ENCODE measurements at places on chromosomes 11 and 22. TPM values are rescaled to one million over a fixed set of nuclear protein-coding genes. Genes with fewer than 3 reads are reported as not detected.

GRCh38 chr11:70078781-70079616 lies 882 bp downstream of the ANO1 start:
- DNase-seq: peak; percentile 77

- peak; percentile 91 for DNase-seq
Measured at GRCh38 chr22:27686534-27686933, 115.0 kb downstream of the MN1 start.

- DNase-seq: no peak
Measured at GRCh38 chr11:4921796-4922195, 2.3 kb downstream of the OR51G1 start.

The MMP13 gene
- not detected for total RNA-seq

DNA sequence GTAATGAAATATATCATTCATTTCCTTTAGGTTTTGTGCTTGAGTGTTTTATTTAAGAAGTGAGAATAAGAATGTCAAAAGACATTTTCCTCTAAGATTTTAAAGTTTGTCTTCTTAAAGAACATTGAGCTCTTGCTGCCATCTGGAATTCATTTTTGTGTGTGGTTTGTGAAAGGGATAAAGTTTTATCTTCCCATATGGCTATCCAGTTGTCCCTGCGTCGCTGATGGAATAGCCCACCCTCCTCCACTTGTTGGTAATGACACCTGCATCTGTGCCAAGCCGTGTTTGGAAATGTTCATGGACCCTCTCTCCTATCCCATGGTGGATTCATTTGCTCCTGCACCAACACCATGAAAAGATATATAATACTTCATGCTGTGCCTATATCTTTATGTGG lies 901.5 kb downstream of the BRD1 start:
- DNase-seq: no peak

GRCh38 chr11:43943931-43944751 lies 1.7 kb downstream of the C11orf96 start:
- no peak for DNase-seq

- no peak for DNase-seq
Measured at GRCh38 chr11:50088231-50088630, 55.6 kb downstream of the OR4C45 start.

GRCh38 chr11:44605068-44605708 lies 39.7 kb downstream of the CD82 start:
- DNase-seq: no peak

DNA sequence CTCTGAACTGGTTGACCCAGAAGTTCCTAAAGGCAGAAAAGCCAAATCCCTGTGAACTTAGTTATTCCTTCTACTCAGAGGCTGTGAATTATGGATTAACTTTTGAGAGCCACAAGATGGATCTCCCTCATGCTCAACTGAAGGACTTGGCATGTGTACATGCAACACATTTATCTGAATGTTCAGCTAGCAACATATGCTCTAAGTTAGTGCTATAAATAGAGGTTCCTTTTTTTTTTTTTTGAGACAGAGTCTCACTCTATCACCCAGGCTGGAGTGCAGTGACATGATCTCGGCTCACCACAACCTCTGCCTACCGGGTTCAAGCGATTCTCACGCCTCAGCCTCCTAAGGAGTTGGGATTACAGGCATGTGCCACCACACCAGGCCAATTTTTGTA lies 40.1 kb downstream of the EIF4ENIF1 start:
- DNase-seq: no peak

DNA sequence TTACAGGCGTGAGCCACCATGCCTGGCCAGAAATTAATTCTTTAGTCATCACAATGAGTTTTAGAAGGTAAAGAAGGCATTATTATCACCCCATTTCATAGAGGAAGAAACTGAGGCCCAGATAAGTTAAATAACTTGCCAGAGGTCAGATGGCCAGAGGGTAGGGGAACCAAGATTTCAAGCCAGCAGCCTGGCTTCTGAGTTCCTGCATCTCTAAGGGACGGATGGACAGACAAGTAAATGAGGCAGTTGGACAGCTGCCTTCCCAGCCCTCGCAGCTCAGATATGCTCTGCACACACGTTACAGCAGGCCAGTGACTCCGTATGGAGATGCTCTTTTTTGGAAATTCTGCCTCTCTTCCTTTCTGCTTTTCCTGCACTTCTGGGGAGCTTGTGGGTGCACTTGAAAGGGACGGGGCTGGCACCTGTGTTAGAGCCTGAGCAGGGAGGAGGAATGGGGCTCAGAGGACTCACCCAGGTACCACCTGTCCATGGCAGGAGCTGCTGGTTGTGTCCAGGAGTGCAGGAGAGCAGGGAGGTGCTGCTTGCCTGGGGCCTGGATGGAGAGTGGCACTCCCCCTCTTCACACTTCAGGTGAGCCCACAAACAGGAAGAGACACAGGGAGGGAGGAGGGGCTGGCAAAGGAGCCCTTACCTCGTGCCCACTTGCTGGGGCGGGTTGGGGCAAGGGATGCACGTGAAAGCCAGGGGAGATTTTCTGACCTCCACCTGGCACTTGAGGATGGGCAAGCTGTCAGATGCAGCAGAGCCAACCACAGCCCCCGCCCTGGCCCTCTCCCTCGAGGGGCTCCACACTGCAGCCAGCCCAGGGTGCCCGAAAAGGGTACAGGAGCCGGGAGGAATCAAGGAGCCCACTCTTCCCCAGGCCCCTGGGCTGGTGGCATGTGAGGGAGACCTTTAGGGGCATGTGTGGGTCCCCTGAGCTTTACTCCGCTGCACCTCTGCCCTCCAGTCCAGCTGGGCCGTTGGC lies 3.3 kb upstream of the FXYD2 start:
- peak; percentile 65 for DNase-seq

The DAGLA gene
- total RNA-seq: 3.5 TPM

DNA sequence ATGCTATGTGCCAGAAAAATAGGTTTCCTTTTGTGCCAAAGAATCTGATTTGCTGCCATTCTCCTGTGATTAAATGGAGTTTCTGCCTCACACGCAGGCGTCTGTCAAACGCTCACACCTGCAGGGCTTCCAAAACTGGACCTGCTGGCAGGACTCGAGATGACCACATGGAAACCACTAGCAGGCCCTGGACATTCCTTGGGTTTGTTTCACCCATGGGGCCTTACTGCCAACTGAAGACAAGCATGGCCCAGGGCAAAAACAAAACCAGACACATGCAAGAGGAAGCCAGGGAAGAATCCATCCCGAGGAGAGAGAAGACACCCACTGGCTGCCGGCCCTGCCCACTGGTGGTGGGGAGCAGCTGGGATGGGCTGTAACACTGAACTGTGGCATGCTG lies 55.9 kb upstream of the MN1 start:
- no peak for DNase-seq

GRCh38 chr22:21444701-21445436 lies 22.3 kb upstream of the TMEM191C start:
- no peak for DNase-seq

DNA sequence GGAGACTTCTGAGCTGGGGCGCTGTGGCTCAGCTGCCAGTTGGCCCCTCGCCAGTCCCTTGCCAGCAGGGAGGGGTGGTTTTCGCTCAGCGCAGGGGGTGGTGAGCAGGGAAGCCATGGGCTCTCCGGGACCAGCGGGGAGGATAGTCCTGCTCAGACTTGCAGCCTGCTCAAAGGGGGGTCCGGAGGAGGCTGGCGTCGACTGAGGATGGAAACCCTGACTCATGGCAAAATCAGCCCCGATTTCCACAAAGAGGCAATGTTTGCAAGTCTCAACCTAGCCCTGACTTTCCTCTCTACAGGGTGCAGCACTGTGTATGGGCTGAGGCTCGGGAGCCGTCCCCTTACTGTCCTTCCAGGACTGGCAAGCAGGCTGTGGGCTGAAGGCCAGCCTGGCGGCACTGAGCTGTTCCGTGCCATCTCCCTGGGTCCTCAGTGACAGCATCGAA lies 35.1 kb downstream of the FBLN1 start:
- DNase-seq: peak; percentile 84

DNA sequence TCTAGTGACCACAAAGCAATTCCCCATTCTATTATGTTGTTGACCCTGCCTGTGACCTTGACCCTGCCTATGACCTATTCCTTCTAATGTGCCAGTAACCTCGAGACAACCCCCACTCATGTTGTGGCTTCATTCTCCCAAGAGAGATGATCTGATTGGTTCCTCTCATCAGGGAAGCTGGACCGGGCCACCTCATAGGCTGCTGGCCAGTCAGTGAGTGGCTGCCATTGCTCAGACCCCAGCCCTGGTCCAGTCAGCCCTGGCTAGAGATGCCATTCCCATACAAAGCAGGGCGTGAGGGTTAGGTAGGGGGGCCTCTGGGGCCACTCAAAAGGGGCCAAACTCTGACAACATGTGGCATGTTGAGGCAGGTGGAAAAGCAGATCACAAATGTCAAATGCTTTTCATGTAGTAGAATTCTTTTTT lies 11.9 kb downstream of the SLC29A2 start:
- peak; percentile 12 for DNase-seq

The F2 gene
- not detected for total RNA-seq

GRCh38 chr11:8711895-8712442 lies 29.4 kb downstream of the RPL27A start:
- no peak for DNase-seq

The MN1 gene
- 37.7 TPM for total RNA-seq

The MS4A6E gene
- total RNA-seq: 1.3 TPM

DNA sequence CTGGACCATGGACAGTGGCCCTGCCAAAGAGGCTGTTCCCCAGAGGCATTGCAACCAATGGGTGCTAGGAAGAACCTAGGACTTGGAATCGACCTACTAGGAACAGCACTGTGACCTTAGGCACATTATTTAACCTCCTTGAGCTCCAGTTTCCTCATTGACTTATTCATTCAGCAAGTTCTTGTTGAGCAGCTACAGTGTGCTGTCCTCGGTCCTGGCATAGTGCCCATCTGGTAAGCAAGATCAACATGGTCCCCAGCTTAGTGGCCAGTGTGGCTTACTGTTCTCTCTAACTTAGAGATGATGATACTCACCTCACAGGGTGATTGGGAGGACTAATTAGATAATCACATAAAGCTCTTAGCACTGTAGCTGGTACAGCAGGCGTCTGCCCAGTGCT lies 8.2 kb downstream of the ABCG4 start:
- DNase-seq: no peak

GRCh38 chr11:68750195-68751003 lies 921 bp downstream of the TESMIN start:
- DNase-seq: no peak

DNA sequence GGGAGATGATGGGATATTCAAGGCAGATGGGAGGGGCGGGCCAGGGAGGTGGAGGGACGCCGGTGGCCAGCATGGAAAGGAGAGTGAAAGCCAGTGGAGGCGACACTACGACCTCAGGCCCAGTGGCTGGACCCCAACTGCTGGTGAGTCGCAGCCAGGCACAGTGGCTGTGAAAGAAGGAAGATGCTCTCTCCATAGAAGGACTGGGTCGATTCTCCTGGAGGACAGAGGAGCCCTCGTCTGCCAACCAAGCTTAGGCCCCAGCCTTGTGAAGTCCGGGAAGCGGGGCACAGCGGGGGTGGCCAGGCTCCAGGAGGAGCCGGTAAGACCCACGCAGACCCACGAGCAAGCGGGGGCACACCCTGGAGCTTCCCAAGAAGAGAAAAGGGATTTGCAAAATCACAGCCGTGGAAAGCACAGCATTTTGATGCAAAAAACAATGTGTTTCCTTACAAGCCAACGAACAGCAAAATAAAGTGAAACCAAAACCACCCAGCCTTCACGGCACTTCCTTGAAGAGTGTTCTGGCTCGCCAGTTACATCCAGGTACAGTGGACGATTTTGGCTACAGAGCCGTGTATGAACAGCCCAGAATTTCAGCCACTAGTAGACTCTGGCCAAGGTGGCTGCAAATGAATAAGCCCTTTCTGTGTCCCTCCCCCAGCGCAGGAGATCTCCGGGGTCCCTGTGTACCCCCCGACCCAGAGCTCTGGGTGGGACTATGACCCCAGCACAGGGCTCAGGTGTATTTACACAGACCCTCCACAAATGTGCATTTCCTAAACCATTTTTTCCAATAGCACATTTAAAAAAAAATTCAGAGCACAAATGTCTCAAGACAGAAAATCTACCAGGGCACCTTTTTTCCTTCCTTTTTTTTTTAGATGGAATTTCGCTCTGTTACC lies 96.9 kb downstream of the TRMU start:
- no peak for DNase-seq

DNA sequence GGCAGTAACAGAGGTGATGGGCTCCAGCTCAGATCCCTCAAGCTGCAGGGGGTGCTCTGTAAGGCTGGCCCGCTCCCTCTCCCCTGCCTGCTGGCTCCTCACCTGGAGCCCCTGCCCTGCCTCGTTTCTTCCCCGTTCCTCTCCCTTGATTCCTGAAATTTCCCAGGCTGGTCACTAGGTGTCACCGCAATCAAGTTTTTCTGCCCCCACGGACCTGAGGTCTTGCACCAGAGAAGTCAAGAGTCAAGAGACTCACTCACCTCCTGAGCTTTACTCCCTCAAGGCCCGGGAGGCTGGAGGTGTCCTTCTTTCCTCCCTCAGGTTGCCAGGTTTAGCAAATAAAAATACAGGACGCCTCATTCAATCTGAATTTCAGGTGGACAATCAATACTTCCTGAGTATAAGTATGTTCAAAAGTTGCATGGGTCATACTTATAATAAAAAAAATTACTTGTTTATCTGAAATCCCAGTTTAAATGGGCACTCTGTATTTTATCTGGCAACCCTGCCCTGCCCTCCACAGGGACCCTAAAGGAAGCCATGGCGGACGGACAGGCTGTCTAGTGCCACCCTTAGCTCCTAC lies 69.2 kb downstream of the SCUBE1 start:
- DNase-seq: no peak

GRCh38 chr22:25388866-25389540 lies 169.6 kb downstream of the CRYBB2 start:
- no peak for DNase-seq

GRCh38 chr11:43384393-43384792 lies 25.7 kb downstream of the TTC17 start:
- DNase-seq: no peak

DNA sequence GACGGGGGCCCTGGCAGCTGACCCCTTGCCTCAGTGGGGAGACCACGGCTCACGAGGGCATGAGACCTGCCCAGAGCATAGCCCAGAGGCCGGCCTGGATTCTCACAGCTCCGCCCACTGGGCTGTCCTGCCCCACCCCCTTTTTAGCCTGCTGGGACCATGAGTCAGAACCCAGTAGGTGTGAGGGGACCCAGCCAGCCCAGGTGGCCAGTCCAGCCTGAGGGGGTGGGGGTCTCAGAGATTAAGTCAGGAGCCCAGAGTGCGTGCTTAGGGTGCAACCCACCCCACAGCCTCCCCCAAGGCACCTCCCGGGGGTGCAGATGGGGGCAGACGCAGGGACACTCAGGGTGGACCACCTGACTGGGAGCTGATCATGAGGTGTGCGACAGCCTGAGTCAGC lies 40.1 kb upstream of the PPARA start:
- DNase-seq: no peak

The POU2F3 gene
- total RNA-seq: not detected

- no peak for DNase-seq
Measured at GRCh38 chr11:117169736-117170135, 8.8 kb upstream of the SIDT2 start.

GRCh38 chr22:18108187-18108586 lies 2.4 kb upstream of the TUBA8 start:
- no peak for DNase-seq

The ANO3 gene
- 0.55 TPM for total RNA-seq

The GGT1 gene
- total RNA-seq: 4.0 TPM

The FREY1 gene
- 0.87 TPM for total RNA-seq

- DNase-seq: no peak
Measured at GRCh38 chr11:72606748-72607468, 67.3 kb downstream of the PDE2A start.
